CD4-positive, alpha-beta T cell (primary cell): ENCODE measurements at places on chromosomes 2 and 18.

GRCh38 chr2:43825841-43826240, 12.8 kb downstream of the ABCG5 start:
- DNase-seq = no peak

DNA sequence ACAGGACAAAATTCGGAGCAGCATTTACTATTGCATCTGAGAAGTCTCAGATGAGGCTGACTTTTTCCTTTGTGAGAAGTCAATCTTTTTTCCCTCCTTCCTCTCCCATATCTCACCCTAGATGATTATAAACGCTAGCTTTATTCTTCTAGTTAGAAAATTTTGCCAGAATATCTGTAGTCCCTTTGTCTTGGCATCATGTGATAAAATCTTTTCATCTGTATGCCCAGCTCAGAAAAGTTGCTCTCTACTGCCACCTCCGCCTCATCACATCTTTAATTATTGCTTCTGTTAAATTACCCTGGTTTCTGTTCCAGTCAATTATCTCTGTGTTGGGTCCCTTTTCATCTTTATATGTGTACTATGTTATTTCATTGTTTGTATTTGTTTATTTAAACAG, 210.8 kb upstream of the SLC35G4 start:
- DNase-seq = no peak

GRCh38 chr2:231573698-231574421, 18.8 kb upstream of the TEX44 start:
- no peak for DNase-seq

DNA sequence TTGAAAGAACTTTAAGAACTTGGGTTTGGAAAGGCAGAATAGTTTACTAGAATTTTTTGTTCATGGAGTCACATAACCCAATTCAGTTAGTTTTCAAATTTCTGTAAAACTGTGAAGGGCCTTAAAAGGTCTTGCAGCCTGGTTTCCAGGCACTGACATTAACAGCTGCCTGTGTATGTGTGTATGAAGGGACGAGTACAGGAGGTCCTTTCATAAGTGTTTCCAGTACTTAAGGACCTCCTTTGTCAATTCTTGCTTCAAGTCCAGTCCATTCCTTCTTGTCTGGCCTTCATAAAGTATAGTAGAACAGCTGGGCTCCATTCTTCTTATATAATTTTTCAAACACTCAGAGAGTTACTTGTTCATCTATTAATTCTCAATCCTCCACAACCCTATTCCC, 136.5 kb downstream of the NR4A2 start:
- DNase-seq = no peak

DNA sequence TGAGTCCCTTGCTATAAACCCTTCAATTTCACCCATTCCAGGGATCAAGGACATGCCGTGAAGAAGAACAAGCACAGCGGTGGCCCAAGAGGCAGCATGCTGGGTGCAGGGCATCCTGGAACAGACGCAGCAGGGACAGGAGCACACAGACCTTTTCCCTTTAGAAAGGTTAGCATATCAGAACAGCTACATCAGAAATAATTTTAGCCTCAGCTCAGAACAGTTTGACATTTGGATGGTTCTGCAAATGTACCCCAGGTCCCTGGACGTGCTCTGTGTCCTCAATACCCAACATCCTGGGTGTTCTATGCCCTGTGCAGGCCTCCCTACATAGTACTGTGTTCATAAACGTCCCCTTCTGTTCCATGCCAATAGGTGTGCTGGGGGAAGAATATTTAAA, 80.4 kb downstream of the MYOM1 start:
- no peak for DNase-seq

DNA sequence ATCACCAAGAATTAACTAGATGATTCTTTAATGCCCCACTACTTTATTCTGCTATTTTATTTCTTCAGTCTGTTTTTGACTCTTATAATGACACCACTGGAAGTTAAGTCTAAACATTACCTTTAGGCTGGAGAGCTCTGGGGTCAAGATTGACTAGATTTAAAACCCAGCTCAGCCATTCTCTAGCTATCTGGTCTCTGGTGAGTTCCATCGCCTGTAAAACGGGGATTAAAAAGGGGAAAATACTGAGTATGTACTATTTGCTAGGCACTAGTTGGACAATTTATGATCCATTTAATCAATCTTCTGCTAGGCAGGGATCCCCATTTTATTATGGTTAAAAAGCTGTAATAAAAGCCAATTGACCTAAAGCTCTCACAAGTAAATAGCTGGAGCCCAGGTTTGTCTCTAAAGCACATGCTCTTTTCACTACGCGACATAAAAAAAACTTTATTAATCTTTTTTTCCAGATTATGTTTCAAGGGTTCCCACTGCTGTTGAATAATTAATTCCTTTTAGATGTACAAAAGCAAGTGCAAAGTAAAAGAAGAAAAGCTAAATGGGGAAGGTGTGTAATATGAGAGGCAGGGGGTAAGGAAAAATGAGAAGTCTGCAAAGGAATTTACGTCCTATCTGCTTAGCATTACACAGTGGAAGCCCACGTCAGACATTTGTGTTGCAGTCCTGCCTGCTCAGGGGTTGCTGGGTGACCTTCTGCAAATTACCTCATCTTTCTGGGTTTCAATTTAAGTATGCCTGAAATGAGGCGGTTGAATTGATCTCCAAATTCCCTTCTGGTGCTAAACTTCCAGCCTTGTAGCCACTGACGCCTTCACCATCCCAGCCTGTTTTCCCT, 918 bp upstream of the NABP1 start:
- DNase-seq = peak; percentile 77

GRCh38 chr2:228549441-228550007, 368.0 kb upstream of the SPHKAP start:
- no peak for DNase-seq

GRCh38 chr2:197122821-197123220, 187.8 kb downstream of the ANKRD44 start:
- no peak for DNase-seq
